ENCODE measurements at places on chromosomes 4 and X. TPM values are rescaled to one million over a fixed set of nuclear protein-coding genes. Genes with fewer than 3 reads are reported as not detected.

GRCh38 chr4:81698538-81699296, 227.0 kb upstream of the RASGEF1B start:
- DNase-seq = no peak
- H3K27ac ChIP-seq = no peak overlapping the region
- H3K4me3 ChIP-seq = no peak overlapping the region
- no peaks in the 10 kb centered on the region for H3K36me3 ChIP-seq

DNA sequence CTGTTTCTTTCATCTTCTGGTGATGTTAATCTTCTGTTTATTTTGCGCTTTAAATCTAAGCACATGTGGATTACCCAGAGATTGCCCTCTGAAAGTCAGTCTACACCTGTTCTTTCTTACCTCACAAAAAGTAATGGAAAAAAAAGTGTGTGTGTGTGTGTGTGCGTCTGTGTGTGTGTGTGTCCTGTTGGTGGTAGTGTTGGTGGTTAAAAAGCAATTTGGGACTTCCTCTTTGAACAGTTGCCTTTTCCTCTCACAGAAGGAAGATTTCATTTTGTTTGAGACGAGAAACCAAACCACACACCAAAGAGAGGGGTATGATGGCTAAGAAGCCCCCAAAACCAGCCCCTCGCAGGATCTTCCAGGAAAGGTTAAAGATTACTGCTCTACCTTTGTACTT, at the start of gene STAP1:
Gene STAP1, plus strand, starts transcription at position 235 of the 400 bp plus-strand sequence. Its CDS starts 83 bp downstream, at position 318.
- DNase-seq = no peak
- H3K36me3 ChIP-seq = no peaks in the 10 kb centered on the region
- no peak within 1 kb of the TSS for H3K27ac ChIP-seq
- H3K27me3 ChIP-seq = no peaks in the 10 kb centered on the region
- H3K4me3 ChIP-seq = no peak within 1 kb of the TSS

GRCh38 chrX:150879855-150880807, 18.3 kb downstream of the CD99L2 start:
- H3K27ac ChIP-seq = no peak overlapping the region
- no peaks in the 10 kb centered on the region for H3K4me1 ChIP-seq
- no peaks in the 10 kb centered on the region for H3K27me3 ChIP-seq
- H3K36me3 ChIP-seq = no peaks in the 10 kb centered on the region

- no peak overlapping the region for H3K27ac ChIP-seq
- no peaks in the 10 kb centered on the region for H3K4me1 ChIP-seq
- no peak overlapping the region for H3K4me3 ChIP-seq
- H3K36me3 ChIP-seq = no peaks in the 10 kb centered on the region
Measured at GRCh38 chr4:6368601-6369000, 99.0 kb downstream of the WFS1 start.

DNA sequence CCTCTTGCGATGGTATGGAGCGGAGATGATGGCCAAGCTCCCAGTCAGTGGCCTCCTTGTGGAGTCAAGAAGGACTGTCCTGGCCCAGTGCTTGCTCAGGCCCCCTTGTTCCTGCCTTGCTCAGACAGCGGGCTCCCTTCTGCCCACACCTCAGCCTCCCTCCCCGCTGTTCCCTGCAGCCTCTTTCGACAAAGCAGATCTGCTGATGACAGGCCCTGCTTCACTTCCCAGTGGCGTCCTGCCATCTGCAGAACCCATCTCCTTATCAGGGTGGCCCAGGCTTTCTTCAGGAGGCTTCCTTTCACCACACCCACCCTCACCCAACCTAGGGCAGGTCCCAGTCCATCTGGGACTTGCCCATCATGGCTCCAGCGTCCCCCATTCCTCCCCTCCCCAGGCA, 80.0 kb downstream of the CLDN34 start:
- no peak for DNase-seq
- H3K4me3 ChIP-seq = no peak overlapping the region
- H3K4me1 ChIP-seq = peaks cover 22% of the 10 kb centered on the region
- no peak overlapping the region for H3K27ac ChIP-seq

- H3K4me3 ChIP-seq = no peak overlapping the region
- no peaks in the 10 kb centered on the region for H3K27me3 ChIP-seq
- no peaks in the 10 kb centered on the region for H3K36me3 ChIP-seq
- DNase-seq = no peak
- H3K4me1 ChIP-seq = peaks cover 29% of the 10 kb centered on the region
Measured at GRCh38 chr4:89008166-89008565, 48.8 kb downstream of the FAM13A start.

GRCh38 chr4:8081621-8082516, 76.7 kb downstream of the ABLIM2 start:
- no peaks in the 10 kb centered on the region for H3K4me1 ChIP-seq
- no peak overlapping the region for H3K27ac ChIP-seq
- no peak overlapping the region for H3K4me3 ChIP-seq
- H3K27me3 ChIP-seq = no peaks in the 10 kb centered on the region
- DNase-seq = no peak

DNA sequence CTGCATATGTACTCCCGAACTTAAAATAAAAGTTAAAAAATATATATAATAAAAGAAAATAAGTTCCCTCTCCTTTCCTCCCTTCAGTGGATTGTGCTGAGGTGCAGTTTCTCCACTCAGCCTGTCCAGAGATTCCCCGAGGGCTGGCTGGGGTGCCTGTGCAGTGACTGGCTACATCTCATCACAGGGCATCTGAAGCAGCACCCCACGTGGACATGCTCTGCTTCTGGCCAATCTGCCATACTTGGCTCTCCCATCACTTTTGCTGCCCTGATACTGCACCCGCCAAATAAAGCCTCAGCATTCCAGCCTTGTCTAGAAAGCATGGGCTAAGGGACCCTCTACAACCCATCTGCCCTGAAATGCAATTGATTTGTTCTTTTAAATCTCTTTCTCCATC, 11.1 kb upstream of the MGST2 start:
- H3K27ac ChIP-seq = no peak overlapping the region
- DNase-seq = no peak
- no peaks in the 10 kb centered on the region for H3K27me3 ChIP-seq
- no peaks in the 10 kb centered on the region for H3K36me3 ChIP-seq
- peaks cover 20% of the 10 kb centered on the region for H3K4me1 ChIP-seq
- no peak overlapping the region for H3K4me3 ChIP-seq

Gene SUPT20HL2
- total RNA-seq = not detected

GRCh38 chrX:149497054-149497453, 8.1 kb downstream of the IDS start:
- H3K27ac ChIP-seq = no peak overlapping the region
- no peaks in the 10 kb centered on the region for H3K36me3 ChIP-seq
- DNase-seq = no peak
- H3K4me1 ChIP-seq = peaks cover 3% of the 10 kb centered on the region

DNA sequence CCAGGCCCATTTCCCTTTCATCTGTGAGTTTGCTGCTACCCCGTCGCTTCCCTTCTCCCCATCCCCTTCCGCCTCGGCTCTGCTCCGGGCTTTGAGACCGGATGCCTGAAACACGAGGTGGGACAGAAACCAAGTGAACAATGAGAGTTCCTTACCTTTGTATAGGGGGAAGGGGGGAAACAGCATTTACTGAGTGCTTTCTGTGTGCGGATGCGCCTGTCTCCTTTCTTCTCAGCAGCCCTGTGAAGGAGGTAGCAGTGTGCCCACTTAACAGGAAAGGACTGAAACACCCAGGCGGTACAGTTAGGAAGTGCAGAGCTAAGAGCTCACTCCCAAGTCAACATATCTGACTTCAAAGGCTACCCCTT, 43.2 kb upstream of the TMSB15B start:
- H3K27ac ChIP-seq = no peak overlapping the region
- DNase-seq = peak; percentile 21
- H3K27me3 ChIP-seq = no peaks in the 10 kb centered on the region
- H3K4me3 ChIP-seq = peak overlapping the region; percentile 5

DNA sequence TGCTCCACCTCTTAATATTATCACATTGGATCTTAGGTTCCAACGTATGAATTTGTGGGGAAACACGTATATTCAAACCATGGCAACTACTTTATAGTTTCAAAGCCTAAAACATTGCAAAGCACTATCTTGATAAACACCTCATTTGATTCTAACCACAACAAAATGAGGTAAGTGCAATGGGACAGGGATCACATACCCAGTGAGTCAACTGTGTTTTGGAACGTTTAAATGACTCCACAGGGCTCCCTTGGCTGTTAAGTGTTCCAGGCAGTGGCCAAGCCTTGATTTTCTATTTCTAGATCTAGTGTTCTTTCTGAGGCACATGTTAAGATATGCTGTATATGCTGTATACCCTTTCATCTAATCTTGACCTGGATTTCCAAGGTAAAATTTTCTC, 54.5 kb upstream of the C1QTNF7 start:
- H3K4me3 ChIP-seq = no peak overlapping the region
- no peaks in the 10 kb centered on the region for H3K27me3 ChIP-seq
- no peaks in the 10 kb centered on the region for H3K4me1 ChIP-seq
- H3K27ac ChIP-seq = no peak overlapping the region
- no peaks in the 10 kb centered on the region for H3K36me3 ChIP-seq
- no peak for DNase-seq

Gene TMEM185A
- 7.3 TPM for total RNA-seq

DNA sequence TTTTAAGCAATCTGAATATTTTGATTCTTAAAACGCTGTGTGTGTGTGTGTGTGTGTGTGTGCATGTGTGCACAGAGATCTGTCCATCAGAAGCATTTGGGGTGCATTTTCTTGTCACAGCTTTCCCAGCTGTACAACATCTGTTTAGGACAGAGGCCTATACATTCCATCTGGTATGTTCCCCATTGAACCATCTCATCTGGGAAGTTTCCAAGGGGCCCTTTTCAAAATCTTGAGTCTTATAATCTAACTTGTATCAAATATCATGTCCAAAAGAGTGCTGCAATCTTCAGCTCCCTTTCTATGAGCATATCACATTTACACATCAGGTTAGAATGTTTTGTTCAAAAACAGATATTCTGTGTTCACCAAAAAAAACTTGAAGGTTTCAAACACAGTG, 16.5 kb upstream of the MID1 start:
- H3K27ac ChIP-seq = no peak overlapping the region
- H3K4me1 ChIP-seq = no peaks in the 10 kb centered on the region
- no peak overlapping the region for H3K4me3 ChIP-seq
- H3K27me3 ChIP-seq = no peaks in the 10 kb centered on the region

Gene ERAS
- not detected for total RNA-seq

DNA sequence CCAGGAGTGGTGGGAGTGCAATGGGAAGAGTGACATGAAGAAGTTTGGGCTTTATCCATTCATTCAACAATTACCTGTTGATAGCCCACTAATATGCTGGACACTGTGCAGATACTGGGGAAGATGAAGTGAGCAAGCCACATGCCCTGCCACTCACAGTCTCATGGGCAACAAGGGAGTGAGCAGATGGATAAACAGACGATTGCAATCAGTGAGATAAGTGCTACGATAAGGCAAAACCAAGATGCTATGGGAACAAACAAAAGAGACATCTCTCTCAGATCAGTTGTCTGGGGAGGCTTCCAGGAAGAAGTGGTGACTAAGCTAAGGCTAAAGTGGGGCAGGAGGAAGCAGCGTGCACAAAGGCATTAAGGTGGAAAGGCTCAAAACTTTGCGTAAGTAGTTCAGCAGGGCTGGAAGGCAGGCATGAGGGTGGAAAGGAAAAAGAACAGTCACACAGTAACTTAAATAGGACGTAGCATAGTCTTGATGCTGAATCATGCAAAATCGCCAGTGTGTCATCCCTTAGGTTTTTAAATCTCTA, 31.7 kb downstream of the GAB3 start:
- peak overlapping the region; percentile 54 for H3K27ac ChIP-seq
- H3K4me1 ChIP-seq = no peaks in the 10 kb centered on the region
- no peaks in the 10 kb centered on the region for H3K27me3 ChIP-seq
- no peak overlapping the region for H3K4me3 ChIP-seq

GRCh38 chrX:68835104-68835442, 6.3 kb downstream of the EFNB1 start:
- no peaks in the 10 kb centered on the region for H3K36me3 ChIP-seq
- no peak overlapping the region for H3K4me3 ChIP-seq
- no peak for DNase-seq
- H3K27me3 ChIP-seq = no peaks in the 10 kb centered on the region
- no peak overlapping the region for H3K27ac ChIP-seq
- peaks cover 7% of the 10 kb centered on the region for H3K4me1 ChIP-seq

GRCh38 chr4:132328761-132329160, 820.3 kb upstream of the PCDH10 start:
- H3K36me3 ChIP-seq = no peaks in the 10 kb centered on the region
- H3K4me3 ChIP-seq = no peak overlapping the region
- H3K27me3 ChIP-seq = no peaks in the 10 kb centered on the region
- no peaks in the 10 kb centered on the region for H3K4me1 ChIP-seq
- H3K27ac ChIP-seq = no peak overlapping the region
- no peak for DNase-seq

Measured in body of pancreas (tissue), 4 donors.